ENCODE measurements at places on chromosomes 6 and 20.

DNA sequence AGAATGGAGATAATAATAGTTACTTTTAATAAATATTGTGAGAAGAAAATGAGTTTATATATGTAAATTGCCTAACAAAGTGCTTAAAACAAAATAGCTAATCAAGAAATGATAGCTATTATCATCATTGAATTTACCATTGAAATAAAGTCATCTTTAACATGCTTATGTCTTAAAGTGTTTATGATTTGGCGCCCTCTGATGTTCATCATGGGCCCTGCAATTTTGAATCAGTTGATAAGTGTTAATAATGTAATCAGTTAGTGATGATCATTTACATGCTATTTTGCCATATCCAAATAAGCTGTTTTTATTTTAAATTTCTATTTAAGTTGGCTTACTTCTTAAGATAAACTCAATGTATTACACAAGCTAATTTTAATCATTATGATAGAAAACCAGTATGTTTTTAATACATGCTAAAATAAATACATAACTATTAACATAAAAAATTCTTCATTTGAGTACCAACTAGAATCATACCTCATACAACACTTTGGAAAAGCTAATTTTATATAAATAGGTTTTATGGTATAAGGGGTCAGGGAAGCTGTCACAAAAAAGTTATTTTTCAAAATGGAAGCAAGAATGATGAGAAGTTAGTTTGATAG, 39.2 kb upstream of the TPD52L1 start:
- DNase-seq = peak; percentile 68

- no peak for DNase-seq
These were observed 87.9 kb downstream of the THBS2 start for GRCh38 chr6:169165561-169166300.

DNA sequence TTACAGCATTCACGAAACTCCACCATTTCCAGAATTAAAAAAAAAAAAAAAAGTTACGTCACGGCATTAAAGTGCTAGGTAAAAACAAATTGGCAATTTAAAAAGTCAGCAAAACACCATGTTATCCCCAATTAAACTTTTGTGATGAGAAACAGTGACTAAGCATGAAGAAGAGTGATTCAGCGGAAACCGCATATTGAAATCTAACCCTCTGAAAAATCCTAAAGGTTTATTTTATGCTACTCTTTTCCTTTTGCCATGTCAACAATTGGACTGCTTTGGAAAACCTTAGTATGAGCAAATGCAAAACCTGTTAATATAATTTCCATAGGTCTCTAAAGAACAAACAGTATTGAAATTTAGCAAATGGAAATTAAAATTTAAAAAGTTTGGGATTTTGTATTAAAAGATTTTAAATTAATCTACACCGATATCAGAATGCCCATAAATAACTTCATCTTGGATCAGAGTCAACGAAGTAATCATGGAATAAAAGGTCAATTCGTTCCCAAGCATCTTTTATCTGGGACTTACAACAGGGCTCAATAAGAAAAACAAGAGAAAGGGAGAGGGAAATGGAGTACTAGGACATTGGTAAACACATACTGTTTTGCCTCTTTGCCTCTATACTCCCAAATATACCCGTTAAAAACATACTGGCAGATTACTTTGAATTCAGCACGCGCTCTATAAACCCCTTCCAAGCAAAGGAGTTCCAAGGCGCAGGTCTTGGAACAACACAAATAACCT, 1.1 kb downstream of the FBXO30 start:
- DNase-seq = no peak

GRCh38 chr6:8435093-8435844, at the start of gene SLC35B3:
SLC35B3 (minus strand) TSS chr6:8435545.
- peak; percentile 97 for DNase-seq

GRCh38 chr6:113556775-113557174, 300.4 kb upstream of the MARCKS start:
- no peak for DNase-seq

DNA sequence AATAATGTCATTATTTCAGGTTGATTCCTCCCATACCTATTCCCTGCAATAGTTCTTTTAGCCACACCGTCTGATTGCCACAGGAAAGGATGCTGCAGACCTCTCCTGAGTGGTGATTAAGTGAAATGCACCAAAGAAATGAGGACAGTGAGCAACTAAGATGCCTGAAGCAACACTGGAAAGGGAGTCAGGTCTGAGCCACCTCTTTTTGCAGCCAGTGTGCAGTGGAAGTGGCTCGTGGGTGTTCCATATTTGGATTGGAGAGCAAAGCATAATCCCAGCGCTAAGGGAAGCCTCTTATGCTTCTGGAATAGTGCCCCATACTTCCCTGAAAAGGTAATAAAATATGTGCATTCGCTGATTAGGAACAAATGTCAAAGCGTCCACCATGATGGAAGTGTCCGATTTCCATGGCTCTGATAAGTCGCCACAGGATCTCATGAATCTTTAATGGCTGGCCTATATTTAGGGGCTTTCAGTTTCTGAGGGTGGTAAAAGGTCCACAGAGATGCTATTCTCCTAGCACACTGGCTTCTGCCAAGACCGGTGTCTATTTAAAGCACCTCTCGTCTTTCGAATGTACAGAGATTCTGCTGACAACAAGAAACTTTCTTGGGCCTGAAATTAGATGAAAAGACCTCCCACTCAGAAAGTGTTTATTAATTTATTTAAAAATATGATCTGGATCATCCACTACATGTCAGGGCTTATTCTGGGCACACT, 253.9 kb downstream of the SLC24A3 start:
- no peak for DNase-seq

- no peak for DNase-seq
These were observed 30.6 kb downstream of the SPINT4 start for GRCh38 chr20:45752746-45753145.

- no peak for DNase-seq
These were observed 27.9 kb downstream of the CDYL start for GRCh38 chr6:4804095-4804494.

DNA sequence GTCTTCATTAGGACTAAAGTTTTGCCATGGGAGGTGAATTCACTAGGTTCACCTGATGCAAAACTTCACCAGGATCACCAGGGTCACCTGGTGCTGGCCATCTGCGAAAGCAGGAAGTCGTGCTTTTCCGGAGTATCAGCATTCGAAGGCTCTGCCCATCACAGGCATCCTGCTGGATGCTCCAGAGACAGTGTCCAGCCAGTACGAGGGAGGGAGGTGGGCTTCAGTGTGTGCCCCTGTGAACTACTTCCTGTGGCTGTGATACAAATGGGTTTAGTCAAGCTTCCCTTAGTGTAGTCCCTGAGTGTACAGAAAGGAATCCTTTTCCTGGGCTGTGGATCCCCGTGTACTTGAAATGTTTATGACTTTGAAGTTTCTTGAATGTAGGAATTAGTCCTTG, 3.4 kb upstream of the RPS6KA2 start:
- DNase-seq = no peak

- peak; percentile 33 for DNase-seq
These were observed 67.3 kb upstream of the E2F3 start for GRCh38 chr6:20334334-20334733.

GRCh38 chr20:49677777-49678758, 35.6 kb downstream of the B4GALT5 start:
- peak; percentile 66 for DNase-seq

DNA sequence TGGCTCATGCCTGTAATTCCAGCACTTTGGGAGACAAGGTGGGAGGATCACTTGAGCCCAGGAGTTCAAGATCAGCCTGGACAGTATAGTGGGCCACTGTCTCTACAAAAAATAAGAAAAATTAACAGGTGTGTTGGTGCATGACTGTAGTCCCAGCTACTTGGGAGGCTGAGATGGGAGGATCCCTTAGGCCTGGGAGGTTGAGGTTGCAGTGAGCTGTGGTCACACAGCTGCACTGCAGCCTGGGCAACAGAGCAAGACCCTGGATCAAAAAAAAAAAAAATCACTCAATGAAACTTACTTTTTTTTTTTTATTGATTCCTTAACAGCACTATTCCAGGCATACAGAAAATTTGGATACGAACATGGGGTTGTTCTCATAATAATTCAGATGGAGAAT, 14.0 kb downstream of the CDKAL1 start:
- DNase-seq = no peak

GRCh38 chr6:155872961-155873360, 417.3 kb upstream of the NOX3 start:
- DNase-seq = no peak

DNA sequence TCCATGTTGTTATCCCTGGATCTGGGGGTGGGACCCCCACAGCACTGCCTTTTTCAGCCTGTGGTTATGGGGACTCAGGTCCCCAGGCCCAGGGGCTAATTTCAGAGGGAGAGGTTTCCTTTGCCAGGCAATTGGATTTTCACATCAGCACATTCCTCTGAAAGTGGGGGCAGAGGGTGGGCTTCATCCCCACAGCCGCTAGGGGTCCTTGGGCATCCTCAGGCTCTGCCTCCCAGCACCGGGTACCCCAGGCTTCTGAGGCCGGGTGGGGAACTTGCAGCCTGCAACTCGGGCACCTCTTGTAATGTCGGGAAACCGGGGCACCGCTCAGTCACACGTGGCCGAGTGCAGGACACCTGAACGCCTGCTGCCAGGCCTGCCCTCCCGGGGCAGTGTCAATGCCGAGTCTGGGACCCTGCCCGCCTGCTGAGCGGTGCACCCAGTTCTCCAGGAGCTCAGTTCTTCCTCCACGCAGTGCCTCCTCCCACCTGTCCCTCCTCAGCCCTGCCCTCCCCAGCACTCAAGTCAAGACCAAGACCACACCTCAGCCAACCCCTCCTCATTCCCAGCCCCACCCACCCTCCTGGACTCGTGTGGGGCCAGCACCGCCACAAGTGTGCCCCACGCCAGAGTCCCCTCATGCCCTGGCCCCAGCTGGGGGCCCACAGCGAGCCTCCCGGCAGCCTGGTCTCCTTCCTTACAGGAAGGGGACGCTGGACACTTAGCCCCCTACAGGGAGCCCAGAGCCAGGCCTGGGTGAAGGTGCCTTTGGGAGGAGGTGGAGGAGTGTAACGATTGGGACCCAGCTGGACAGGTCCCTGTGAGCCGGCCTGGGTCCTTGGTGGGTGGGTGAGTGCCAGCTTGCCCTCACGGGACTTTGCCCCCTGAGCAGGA, 8.8 kb upstream of the CHRNA4 start:
- no peak for DNase-seq

- no peak for DNase-seq
These were observed 978.5 kb downstream of the TBC1D32 start for GRCh38 chr6:120355822-120356221.

DNA sequence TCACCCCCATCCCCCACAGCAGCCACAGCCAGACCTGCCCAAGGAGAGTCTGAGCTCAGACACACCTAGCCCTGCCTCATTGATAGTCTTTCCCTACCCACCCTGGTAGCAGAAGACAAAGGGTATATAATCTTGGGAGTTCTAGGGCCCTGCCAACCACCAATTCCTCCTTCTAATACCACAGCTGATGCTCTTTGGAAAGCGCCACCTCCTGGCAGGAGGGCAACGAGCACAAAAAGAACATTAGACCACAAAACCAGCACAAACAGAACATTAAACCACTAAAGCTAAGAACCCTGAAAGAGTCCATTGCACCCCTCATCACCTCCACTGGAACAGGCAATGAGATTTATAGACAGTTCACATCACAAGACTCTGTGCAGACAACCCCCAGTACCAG, 195.8 kb upstream of the FUT9 start:
- DNase-seq = no peak

GRCh38 chr6:53375847-53376246, 27.1 kb upstream of the ELOVL5 start:
- no peak for DNase-seq

- DNase-seq = no peak
These were observed 5.3 kb upstream of the EPPIN start for GRCh38 chr20:45552456-45552855.

DNA sequence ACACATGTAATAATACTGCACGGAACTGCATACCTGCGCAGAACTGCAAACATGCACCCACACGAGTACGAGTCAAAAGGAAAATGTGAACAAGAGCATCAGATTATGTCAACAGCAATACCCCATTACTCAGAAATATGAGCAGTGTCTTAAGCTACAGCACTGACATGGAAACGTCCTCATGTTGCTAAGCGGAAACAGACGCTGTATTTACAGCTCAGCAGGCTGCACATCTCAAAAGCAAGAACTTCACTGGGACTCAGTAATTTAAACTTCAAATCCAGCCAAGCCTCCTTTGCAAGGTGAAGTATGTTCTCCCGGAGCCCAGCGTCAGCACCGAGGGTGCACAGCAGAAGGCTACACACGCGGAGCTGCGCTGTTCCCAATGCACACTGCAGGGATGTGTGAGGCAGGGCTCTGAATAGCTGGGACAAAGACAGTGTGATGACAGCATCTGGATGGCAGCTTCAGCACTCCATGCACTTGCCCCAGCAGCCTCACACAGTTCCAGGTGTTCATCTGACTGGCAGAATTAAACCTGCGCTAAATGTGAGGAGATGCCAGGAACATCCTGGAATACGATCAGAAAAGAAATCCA, 202.8 kb downstream of the WDR27 start:
- DNase-seq = no peak

DNA sequence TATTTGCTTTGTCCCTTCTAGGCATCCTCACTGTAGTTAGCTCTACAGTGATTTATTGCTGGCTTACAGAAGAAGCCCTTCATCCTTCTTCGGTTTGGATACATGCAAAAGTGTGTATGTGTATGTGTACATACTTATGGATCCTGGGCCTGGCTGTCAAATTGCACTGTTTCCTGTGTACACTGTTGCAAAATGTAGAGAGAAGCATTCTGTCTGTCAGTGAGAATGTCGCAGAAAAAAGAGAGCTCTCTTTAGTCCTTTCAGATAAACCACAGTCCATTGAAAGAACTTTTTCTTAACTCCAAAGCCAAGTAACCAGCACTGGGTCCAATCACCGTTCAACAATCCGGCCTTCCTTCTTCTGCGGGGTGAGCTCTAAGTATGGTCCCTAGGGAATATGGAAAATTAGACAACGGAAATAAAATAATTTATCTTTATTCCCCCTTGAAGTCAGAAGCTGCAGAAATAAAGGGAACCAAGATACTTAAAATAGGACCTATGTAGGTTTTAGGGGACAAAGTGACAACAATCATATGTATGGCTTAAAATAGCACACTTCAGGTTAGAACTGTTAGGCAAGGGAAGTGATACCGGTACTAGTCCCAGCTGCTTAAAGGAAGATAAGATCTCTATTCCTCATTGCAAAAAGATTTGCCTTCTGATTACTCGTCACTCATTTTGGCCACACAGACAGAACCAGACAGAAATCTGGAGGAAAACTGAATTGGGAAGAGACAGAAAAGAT, 107.0 kb downstream of the CD83 start:
- DNase-seq = no peak

- no peak for DNase-seq
These were observed 21.9 kb upstream of the ZSCAN9 start for GRCh38 chr6:28203201-28203600.

Measured in HAP-1 (cell line).